ENCODE measurements at places on chromosomes 7 and 10.
A peak's percentile ranks its signal among the peaks of the same experiment; 100 is the strongest.

GRCh38 chr10:76582531-76582930, 1055.1 kb downstream of the KCNMA1 start:
- DNase-seq: no peak

DNA sequence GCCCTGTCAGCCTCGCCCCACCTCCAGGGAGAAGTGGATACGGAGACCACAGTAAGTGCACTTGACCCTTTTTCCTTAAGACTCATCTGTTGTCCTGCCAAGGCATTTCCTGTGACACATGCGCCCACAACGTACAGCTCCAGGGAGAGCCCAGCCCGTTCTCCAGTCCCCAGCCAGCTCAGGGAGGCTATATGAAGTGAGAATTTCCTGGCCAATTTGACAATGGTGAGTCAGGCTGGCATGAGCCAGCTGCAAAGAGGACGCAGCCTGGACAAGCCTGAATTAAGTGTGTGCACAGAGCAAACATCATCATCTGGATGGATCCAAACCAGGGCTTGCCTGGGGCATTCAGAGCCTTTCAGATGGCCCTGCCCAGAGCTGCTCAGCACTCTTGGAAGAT, 244.8 kb downstream of the KCNMA1 start:
- DNase-seq: no peak

DNA sequence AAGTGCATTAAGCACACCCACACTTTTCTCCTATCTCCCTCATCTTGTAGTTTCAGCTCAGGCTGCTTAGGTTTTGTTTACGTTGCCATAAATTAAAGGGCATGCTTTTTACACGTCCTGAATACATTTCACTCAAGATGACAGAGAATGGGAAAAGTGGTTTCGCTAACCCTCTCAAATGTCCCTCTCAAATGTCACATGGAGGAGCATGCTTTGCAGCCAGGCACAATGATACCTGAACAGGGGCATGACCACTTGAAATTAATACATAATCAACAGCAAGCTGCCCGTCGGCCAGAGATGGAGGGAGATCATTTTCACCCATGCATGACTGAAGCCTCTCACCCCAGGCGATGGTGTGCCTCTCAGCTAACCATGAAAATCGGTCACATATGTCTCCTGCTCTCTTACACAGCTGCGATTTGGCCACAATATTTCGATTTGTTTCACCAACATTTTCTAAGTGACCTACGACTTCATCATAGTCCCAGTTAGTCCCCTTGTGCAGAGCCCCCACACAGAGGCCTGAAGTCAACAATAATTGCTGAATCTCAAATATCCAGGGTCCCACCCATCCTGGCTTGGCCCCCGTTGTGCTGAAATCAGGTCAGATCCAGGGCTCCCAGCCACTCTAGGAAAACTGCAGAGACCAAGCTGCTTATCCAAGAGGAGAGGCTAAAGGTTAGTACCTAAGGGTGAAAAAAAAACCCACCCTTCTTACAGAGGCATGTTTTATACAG, 373.9 kb upstream of the NFE2L3 start:
- DNase-seq: no peak

DNA sequence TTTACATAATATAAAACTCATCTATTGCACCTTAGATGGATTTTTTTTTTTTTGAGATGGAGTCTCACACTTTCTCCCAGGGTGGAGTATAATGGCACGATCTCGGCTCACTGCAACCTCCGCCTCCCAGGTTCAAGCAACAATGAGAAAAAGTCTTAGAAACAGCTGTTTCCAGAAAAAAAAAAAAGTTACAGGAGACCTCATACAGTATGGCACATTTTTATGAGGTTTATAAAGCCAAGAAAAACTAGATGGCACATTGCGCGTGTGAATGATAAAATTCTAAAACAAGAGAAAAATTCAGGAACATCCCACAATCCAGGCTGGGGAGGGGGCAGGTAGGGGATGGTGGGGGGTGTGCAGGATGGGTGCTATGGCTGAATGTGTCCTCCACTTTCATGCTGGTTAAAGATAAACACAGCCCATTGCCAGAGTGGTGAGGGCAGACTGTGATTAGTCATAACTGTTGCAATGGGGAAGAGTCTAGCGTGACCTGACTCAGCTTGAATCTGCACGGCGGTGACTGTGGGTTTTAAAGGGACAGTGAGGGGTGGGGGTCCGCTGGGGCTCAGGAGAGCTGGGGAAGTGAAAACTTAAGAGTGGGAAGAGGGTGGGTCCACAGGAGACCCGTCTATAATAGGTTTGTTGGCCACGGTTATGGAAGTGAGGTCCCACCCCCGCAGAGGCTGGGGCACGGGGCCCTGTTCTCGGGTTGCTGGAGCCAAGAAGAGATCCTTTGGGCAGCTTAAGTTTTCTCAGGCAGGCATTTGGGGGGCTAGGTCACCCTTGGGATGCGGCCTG, 11.9 kb upstream of the LRRC27 start:
- DNase-seq: no peak

DNA sequence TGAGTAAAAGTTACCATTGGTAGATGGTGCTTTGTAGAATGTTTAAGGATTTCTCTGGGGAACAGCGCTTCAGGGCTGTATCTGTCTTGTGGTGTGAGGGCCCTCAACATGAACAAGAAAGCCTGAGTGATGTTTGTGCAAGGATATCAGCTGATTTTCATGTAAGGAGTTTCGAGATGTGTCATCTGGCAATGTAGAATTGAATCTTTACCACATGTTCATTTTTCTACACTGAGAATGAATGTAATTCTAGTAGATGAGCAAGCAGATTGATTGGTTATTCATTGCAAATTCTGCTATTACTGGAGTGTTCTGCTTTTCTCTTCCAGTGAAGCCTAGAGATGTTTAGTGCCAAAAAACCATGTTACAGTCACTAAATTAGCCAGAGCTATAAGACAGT, 87.7 kb downstream of the ST7 start:
- no peak for DNase-seq

DNA sequence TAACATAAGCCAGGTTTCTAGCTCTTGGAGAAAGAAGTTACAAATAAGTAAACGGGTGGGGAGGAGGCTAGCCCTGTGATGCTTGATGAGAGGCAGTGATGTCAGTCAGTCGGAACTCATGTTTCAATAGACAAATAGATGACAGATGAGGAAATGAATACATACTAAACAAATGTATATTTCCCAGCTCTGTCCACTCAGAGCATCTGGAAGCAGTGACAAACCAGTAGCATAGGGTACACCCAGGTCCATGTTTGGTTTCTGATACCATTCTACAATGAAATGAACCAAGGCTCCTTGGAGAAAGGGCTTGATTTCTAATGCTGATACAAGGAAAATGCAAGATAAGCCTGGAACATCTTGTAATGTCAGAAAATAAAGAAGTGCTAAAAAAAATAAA, 30.6 kb downstream of the PODXL start:
- DNase-seq: no peak

DNA sequence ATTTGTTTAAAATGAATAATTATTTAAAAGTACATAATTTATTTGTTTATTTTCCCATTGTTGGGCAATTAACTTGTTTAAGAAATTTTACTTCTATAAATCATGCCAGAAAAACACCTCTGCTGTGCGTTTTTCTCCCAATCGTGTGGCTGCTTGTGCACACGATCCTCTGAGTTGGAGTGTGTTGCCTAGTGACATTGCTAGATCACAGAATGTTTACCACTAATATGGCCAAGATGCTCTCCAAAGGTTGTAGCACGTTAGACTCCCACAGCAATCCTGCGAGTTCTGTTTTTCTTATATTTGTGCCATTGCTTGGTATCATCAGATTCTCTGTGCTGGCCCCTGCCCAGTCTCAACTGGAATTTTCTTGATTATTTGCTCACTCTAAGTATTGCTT, 207.1 kb upstream of the ADCY1 start:
- DNase-seq: no peak

DNA sequence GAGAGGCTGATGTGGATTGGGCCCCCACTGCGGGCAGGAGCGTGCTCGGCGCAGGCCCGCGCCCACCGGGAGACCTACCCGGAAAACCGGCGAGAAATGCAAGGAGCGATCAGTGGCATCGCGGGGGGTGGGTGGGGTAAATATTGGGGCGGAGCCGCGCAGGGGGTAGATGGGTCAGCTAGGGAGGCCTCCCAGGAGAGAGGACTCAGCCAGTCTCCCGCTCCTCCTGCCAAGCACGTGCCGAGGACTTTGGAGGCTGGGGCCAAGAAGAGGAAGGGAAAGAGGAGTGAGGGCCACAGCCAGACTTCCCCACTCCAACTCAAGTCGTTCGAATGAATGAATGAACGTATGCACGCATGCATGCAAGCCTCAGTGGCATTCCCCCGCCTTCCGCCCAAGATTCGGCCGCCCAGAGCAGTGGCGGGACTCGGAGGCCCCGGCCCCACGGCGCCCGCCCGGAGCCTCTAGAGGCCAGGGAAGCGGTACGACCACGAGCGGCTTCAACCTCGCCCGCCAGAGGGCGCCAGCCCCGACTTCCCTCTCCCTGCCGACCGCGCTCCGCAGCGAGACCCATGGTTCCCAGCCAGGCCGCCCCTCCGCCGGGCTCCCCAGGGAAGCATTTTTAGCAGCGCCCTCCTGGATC, 3.6 kb downstream of the NPM3 start:
- peak; percentile 84 for DNase-seq

DNA sequence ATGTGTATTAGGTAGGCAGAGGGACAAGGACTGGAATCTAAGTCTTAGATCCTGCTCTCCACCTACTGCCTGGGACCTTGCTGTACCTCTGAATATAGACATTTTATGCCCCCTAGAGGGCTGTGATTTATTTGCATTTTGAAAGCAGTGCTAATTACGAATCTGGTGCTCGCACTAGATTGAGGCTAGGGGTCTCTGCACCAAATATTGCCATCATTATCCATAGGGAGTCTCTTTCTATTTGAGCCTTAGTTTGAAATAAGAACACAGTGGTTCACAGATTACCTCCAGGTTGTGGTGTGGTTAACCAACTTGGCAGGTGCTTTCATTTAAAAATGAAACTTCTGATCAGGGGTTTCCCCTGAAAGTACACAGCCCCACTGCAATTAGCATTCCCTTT, 41.8 kb downstream of the CNNM1 start:
- no peak for DNase-seq

DNA sequence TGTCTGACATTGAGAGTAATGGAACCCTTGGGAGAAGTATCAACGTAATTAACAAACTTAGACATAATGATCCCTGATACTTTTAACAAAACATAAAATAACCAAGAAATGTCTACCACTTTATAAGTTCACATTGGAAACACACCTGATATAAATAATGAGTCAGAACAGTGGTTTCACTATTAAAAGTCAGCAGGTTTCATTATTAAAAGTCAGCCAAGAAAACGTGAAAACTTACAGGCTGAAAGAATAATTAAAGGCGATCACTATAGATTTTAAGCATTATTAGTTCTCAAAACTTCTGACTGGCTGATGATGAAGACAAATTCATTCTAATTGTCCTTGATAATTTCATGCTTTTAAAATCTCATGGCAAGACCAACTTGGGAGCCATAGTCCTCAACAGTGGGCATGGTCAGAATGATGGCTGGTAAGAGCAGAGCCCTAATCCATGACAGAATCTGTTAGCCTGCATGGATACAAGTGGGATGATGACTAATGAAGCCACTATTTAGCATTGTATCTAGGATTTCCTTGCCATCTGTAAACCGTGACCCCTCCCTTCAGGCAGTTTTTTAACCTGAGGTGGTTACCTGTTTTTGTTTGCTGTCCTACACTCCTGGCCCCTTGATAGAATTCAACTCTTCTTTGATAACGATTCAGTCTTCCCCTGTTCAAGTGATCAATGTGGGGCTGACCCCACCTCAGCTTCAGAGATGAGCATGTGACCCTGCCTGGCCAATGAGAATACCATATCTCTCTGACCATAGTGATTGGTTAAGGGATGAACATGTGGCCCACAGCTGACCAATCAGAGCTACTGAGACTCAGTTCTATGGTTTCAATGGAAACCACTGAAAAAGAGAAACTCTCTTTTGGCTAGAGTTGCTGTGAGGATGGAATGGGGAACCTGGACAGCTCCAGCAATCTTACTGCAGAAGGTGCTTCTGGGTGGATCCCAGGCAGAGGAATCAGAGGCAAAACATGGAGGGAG, 151.0 kb downstream of the PLPP4 start:
- no peak for DNase-seq

Measured in head of caudate nucleus (tissue), 42 donors.